ENCODE measurements at places on chromosomes 5 and 9. TPM values are rescaled to one million over a fixed set of nuclear protein-coding genes. Genes with fewer than 3 reads are reported as not detected.

- DNase-seq, result no peak
These were observed 178.0 kb downstream of the NPR3 start for GRCh38 chr5:32889078-32889477.

The TNFAIP8 gene
- total RNA-seq, result 178 TPM

The CARD6 gene
- total RNA-seq, result 1.9 TPM

DNA sequence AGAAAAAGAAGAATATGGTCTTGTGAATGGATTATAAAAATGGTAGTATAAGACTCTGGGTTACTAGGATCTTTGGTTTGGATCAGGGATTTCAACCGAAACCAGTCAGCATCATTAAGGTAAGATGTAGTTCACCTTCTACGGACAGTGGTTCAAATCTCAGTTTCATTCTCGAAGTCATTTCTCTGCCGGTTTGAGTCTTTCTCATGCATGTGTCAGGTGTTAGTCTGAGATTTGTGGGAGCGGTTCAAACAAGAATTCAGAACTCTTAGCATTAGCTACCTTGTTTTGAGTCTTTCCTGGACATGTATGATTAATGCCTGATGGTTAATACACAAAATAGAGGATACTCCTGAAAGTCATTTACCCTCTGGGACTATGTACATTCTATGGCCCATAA, 735.9 kb upstream of the NUDT12 start:
- DNase-seq, result no peak

DNA sequence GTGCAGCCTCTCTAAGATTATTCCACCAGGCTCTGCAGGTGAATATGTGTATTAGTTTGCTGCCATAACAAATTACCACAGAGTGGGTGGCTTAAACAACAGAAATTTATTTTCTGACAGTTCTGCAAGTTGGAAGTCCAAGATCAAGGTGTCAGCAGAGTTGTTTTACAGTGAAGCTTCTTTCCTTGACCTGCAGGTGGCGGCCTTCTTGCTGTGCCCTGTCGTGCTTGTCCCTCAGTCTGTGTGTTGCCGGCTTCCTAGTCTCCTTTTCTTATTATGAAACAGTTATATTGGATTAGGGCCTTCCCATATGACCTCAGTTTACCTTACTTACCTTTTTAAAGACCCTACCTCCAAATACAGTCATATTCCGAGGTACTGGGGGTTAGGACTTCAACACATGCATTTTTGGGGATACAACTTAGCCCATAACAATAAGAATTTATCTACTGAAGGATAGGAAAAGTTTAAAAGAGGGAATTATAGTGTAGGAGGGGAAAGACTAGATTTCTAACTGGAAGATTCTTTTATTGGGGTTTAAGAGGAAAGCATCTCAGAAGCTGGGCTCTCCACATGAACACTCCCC, 97.4 kb downstream of the OSTF1 start:
- peak; percentile 50 for DNase-seq

GRCh38 chr5:56330806-56331205, 97.7 kb upstream of the ANKRD55 start:
- no peak for DNase-seq

DNA sequence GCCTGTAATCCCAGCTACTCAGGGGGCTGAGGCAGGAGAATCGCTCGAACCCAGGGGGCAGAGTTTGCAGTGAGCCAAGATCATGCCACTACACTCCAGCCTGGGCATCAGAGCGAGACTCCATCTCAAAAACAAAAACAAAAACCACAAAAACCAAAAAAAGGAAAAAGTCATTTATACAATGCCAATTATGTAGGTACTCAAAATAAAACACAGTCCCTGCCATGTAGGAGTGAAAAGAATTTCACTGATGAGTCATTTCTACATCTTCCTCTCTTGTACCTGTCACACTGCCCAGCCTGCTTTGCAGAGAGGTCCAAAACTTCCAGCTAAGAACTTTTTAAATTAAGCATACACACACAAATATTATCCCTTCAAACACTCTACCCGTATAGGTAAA, 215.8 kb downstream of the EPB41L4A start:
- no peak for DNase-seq

GRCh38 chr9:130356033-130356432, 88.7 kb upstream of the ASS1 start:
- no peak for DNase-seq

The SARDH gene
- 2.7 TPM for total RNA-seq

DNA sequence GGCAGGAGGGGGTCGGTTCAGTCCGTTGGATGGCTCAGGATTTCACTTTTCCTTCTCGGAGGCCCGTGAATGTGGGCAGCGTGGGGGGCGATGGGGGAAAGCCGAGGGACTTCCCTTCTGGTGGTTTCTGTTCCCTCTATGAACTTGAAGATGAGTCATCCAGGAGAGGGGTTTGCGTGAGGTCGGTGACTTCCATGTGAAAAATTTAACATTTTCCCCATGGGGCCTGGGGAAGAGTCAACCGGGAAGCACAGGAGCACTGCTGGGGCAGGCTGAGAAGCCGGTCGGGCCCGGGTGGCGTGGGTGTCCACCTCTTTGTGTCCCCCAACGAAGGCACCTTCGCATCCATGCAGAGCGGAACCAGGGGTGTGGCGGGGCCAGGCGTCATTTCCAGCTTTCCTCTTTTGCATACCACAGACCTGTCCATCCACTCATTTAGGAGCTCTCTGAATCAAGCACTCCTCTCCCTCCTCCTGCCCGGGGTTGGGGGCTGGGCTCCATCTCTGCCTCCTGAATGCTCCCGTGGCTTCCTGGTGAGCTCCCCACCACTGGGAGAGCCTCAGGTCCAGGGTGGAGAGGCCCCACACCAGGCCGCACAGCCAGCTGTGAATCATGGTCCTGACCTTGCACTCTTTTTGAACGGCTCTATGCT, 68.4 kb downstream of the ANKRD33B start:
- peak; percentile 60 for DNase-seq

The CNTNAP3 gene
- total RNA-seq, result not detected

DNA sequence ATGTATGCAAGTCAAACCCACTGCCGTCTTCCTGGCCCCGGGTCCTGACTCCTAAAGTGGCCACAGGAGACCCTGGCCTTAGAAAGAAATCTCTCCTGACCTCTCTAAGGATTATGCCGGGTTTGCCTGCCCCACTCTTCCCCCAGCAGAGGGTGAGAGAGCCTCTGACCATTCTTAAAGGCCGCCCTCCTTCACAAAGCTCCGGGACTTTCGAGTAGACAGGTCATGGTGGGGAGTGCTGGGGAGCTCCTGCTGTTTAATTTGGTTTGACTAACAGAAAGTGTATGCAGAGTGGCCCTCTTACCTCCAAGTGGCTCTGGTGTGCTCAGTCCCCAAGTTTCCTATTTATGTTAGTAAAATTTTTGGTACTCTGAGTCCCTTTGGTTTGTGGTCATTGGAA, 111.8 kb downstream of the LRRC70 start:
- no peak for DNase-seq

- DNase-seq, result peak; percentile 88
These were observed 46.1 kb downstream of the PTTG1 start for GRCh38 chr5:160467555-160468362.

- no peak for DNase-seq
These were observed 50.7 kb downstream of the SECISBP2 start for GRCh38 chr9:89368978-89369377.

The SLC2A6 gene
- 9.3 TPM for total RNA-seq

DNA sequence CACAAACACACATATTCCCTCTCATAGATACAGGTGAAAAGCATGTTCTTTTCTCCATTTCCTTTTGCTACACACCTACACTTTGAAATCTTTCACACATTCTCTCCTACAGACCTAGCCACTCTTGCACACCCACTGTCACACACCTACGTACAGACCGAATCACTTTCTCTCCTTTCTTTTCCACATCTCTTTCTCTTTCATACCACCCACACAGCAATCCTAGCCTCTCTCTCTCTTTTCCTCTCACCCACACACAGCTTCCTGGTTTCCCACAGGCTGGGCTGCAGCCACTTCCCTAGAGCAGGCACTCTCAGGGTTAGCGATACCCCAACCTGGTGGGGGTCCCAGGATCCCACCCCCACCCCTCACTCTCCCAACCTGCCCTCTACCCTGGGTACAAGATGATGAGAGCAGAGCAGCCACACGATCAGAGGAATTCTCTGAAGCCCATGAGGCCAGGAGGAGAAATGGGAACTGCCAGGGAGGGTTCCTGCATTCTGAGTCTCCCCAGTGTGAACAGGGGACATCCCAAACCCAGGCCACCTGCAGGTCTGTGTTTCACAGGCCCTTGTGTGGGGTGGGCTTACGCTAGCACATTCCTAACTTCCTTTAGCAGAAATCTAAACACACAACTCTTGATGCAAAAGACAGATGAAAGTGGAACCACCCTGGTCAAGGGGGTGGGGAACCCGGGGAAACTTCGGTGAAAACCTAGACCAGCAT, 17.1 kb upstream of the SYNPO start:
- DNase-seq, result peak; percentile 7

DNA sequence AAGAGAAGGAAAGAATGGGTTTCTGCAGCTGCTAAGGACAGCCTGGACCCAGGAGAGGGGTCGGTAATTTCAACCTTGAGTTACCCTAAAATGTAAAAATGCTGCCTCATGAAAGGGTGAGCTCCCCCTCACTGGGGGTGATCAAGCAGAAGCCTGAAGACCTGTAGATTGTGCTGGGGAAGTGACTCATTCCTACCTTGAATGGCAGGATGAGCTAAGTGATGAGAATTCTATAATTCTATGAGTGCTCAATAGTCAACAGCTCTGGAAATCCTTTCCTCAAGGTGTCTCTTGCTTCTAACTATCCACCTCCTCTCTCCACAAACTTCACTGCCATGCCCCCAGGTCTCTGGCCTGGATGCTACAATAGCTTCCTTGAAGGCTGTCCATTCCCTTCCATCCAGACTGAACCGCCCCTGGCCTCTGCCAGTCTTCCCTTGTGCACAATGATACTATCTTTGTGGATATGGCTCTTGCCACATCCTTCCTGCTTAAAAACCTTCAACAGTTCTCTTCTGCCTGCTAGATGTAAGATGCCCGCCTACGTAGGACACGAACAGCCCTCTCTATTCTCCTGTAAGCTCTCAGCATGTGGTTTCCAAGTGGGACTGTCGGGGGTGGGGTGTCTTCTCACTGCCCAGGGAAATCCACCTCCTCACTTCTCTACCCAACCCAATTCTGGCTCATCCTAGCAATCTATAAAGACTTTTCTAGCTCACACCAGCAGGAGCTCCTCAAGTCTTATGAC, 50.6 kb downstream of the PTPN3 start:
- no peak for DNase-seq

- DNase-seq, result no peak
These were observed 55.2 kb downstream of the EXD3 start for GRCh38 chr9:137367506-137368430.

The PCDH12 gene
- 1.3 TPM for total RNA-seq

GRCh38 chr9:96333958-96334357, 32.0 kb upstream of the HSD17B3 start:
- DNase-seq, result no peak

The DIPK1B gene
- not detected for total RNA-seq

DNA sequence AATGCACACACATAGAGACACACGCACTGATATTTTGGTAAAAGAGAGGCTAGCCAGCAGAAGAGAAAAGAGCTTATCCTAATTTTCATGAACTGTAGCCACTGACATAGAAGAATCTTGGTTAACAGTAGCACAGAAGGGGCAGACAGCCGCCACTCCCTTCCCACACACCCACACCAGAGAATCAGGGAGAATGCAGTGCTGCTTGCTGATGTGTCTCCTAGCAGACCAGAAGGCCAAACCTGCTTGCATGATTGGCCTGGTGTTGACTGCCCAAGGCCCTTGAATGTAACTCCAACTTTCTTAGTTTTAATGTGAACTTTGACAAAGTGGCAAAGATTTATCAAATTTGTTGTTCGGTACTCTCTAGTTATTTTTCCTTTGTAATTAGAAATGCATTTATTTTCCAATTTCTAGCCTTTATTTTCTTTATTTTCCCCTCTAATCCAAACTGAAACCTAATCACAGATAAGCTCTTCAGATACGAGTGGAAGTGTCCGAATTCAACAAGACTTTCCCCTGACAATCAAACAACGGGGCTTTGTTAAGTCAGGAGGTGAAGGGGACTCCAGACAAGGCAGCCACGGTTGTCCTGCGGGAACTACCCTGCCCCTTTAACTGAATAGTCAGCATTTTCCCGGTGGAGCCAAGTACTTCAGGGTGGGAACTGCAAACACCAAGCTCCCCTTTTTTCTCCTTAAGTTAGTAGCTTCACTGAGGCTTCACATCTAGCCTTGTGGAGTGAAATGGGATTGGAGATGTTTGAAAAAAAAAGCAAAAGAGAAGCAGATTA, 81.9 kb upstream of the CTSL start:
- DNase-seq, result no peak

GRCh38 chr5:140631036-140631417, 1.9 kb downstream of the CD14 start:
- DNase-seq, result no peak

- no peak for DNase-seq
These were observed 63.3 kb downstream of the DCP2 start for GRCh38 chr5:113039934-113040285.

- no peak for DNase-seq
These were observed 27.6 kb downstream of the TRPC7 start for GRCh38 chr5:136337788-136338187.

The ENTREP1 gene
- total RNA-seq, result not detected

DNA sequence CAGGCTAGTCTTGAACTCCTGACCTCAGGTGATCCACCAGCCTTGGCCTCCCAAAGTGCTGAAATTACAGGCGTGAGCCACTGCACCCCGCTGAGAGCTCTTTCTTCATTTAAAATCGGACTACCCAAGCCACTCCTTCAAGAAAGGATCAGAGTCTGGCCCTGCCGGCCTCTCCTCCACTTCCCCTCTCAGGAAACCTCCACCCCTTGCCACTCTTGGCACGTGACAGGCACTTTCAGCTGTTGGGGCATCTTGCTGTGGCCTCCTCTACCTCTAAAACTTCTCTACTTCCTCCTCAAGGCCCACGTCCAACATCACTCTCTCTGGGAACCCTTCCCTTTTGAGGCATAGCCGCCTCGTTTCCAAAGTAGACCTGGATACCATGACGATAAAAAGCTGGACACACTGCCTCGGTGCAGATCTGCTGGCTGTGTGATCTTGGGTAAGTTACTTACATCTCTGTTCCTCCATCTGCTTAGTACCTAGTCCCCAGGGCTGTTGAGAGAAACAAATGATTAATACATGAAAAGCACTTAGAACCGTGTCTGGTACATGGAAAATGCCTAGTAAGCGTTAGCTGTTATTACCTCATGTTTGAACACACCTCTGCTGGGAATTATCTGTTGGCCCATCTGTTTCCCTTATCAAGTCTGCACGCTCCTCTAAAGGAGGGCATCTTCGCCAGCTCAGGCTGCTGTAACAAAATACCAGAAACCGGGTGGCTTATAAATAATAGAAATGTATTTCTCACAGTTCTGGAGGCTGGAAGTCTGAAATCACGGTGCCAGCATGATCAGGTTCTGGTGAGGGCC, 55.3 kb downstream of the SMIM23 start:
- DNase-seq, result no peak

GRCh38 chr5:127959152-127959764, 124.3 kb upstream of the SLC12A2 start:
- peak; percentile 7 for DNase-seq

GRCh38 chr9:131714161-131714646, 25.7 kb downstream of the RAPGEF1 start:
- no peak for DNase-seq

GRCh38 chr5:75558221-75558620, 46.5 kb downstream of the POLK start:
- no peak for DNase-seq

- DNase-seq, result no peak
These were observed 4.8 kb downstream of the CYFIP2 start for GRCh38 chr5:157270771-157271170.

Measured in activated naive CD8-positive, alpha-beta T cell treated with anti-CD3 and anti-CD28 coated beads for 36 hours (primary cell).